ENCODE measurements at places on chromosomes 1 and 21.

DNA sequence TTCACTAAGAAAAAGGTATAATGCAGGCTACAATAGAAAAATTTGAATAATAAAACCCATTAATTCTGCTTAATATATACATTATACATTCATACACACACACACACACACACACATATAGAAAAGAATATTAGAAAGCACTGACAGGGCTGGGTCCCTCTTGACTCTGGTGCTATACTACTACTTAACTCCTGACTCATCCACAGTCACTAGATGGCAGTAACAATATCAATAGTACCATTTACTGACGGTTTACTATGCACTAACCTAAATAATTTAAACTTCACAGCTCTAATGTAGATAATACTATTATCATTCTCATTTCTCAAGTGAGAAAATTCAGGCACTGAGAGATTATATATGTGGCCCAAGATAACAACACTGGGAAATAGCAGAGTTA, 87.5 kb downstream of the COP1 start:
- no peak for DNase-seq

GRCh38 chr1:179806333-179806732, 63.2 kb downstream of the FAM163A start:
- no peak for DNase-seq

- DNase-seq: no peak
Measured at GRCh38 chr21:46269466-46269865, 15.9 kb downstream of the MCM3AP start.

DNA sequence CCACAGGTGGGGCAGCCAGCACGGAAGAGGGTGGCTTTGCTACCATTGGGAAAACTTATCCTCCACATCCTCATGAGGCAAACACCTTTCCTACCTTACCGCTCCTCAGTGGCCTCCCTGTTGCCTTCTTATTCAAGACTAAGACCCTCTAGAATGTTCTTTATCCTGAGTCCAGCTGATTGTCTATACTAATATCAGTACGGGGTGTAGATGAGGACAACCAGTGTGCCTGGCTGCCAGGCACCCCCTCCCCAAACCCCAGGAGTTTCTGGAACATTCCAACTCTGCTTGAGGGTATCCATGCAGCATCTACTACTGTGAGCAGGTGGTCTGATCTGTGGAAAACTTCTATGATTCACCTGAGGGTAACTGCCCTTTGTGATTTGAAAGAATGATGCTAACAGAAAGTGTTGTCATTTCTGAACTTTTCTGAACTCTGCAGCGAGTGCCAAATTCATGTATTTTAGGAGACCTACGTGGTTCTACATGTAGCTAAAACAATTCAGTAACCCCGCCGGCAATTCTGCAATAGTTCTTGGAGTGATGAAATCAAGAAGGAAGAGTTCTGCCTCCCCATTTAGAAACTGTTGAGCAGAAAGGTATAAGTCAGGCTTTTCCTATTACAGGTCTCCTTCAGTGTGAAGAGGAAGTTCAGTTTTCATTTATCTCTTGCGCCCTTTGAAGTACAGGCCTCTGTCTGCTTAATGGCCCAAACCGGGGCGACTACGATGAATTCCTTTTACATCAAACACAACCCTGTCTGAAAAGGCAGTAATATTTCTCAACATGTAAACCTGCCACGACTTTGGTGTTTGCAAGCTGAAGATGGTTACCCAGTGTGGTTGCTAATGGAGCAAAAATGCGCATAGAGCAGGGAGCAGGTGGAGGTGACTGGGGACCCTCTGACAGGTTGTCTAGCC, 80.4 kb downstream of the RUNX1 start:
- DNase-seq: no peak

DNA sequence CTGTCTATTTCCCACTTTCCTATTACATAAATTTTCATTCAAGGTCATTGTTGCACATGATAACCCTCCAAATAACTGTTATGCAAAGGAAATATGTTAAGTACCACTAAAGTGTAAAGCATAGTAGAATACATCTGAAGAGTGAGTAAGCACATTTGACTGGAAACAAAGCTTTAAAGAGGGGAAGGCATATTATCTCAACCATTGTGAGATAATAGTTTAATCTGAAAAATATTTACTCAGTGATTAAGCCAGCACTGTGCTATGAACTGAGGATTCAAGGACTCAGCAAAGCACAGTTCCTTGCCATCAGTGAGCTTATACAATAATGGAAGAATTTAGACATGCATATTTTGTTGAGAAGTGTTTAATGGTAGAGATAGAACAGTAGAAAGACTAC, 127.4 kb downstream of the HMCN1 start:
- no peak for DNase-seq

DNA sequence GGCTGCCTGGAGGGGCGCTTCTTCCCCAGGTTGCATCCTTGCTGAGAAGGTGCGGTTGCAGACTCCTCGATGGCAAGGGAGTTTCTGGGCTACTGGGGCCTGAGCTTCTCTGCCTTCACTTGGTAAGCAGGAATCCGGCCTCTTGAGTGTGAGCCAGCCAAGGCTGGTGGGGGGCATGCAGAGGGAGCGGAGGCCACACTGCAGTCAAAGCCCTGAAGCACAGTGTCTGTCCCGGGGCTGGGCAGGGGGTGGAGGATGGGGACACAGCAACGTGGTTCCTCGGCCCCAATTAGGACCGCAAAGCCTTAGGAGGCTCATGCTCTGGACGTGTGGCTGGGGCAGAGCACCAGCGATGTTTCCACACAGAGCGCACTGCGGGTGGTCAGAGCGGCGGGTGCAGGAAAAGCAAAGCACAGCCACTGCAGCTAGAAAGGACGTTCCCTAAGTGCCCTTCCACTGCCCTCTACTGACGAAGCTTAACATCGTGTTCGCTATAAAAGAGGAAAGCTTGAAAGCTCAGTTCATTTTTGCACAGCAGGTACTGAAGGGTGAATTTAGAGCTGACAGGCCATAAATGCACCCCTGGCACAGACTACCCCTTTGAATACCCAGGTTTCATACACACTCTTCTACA, 60.7 kb upstream of the COG2 start:
- no peak for DNase-seq
